Stimulated activated CD4-positive, alpha-beta T cell treated with anti-CD3 and anti-CD28 coated beads, TNF-alpha, amount 100 ng/mL, for 4 hours (primary cell): ENCODE measurements at places on chromosomes 6 and 20.

DNA sequence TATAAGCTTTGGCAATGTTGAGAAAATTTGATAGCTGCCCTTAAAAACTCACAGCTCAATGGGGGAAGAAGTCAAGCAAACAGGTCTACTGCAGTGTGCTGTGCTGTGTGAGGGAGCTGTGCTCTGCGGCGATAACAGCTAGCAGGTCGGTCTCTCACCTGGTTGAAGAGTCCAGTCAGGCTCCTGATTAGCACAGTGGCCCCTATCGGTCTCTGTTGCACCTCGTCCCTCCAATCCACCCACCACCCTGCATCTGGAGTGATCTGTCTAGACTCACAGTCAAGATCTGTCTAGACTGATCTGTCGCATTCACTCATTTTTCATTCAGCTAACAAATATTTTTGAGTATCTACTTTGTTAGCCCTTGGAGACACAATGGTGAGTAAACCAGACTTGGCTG is 94.1 kb downstream of the MAP3K7 start:
- DNase-seq, result no peak

DNA sequence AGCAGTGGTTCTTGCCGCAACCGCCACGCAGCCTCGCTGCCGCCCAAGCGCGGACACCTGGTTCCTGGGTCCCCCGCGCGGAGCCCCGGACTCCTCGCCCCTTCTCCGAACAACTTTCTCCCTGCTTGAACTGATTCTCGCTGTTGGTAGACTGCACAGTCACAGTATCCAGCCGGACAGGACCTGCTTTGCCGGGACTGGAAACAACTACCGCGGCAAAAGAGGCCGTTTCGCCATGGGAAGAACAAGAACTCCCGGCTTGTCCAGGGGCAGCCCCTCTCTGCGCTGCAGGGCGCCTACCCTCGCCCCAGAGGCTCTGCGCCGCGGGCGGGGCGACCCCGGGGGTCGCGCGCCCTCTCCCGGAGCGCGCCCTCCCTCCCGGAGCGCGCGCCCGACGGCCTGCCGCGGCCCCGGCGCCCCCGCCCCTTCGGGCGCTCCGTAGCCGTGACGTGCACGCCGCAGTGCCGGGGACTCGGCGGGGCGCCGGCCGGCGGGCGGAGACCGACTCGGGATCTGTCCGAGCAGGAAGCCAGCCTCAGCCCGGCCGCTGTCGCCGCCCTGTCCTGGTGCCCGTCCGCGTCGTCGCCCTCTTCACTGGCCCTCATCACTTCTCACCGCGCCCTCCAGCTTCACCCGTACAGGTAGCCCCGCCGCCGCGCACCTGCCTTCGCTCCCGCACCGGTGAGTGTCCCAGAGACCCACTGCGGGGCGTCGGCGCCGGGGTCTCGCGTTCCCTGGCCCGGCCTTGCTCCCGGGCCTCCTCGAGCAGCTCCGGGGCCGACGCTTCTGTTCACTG is at the start of gene MYO6:
Gene MYO6, plus strand, starts transcription at position 497 of the 796 bp plus-strand sequence. CDS start 68,309 bp downstream, outside the sequence.
- no peak for DNase-seq

- DNase-seq, result no peak
These were observed 75.1 kb downstream of the ADGRG6 start for GRCh38 chr6:142376800-142377496.

- no peak for DNase-seq
These were observed 62.5 kb downstream of the CNKSR3 start for GRCh38 chr6:154447954-154448353.

DNA sequence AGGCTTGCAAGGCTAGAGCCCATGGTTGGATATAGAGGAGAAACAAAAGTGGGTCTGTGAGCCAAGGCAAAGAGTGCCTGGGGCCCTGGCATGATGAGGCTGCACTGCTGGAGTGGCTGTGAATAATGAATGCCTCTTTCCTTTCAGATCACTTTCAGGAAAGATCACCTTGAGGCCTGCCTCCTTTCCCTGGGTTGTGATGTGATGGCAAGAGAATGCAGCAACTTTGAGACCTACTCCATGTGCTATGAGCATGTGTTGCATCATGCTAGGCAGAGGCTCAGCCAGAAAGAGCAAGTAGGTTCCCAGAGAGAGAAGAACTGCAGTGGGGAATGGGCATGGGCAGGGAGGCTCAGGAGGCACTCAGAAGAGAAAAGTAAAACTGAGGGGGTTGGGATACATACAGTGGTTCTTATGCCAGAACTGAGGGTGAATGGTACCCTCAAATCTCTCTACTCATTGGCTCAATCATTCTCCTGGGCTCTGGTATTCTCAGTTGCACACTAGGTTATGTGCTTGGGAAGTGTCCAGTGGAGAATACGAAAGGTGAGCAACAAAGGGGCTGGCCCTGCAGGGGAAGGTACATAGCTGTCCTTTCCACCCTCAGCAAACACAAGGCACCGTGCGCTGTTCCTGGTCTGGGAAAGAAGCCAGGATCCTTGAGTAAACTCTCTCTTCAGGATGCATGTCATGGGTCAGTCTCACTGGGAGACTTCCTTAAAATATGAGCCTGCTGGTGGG is 45.9 kb downstream of the CD164 start:
- no peak for DNase-seq

DNA sequence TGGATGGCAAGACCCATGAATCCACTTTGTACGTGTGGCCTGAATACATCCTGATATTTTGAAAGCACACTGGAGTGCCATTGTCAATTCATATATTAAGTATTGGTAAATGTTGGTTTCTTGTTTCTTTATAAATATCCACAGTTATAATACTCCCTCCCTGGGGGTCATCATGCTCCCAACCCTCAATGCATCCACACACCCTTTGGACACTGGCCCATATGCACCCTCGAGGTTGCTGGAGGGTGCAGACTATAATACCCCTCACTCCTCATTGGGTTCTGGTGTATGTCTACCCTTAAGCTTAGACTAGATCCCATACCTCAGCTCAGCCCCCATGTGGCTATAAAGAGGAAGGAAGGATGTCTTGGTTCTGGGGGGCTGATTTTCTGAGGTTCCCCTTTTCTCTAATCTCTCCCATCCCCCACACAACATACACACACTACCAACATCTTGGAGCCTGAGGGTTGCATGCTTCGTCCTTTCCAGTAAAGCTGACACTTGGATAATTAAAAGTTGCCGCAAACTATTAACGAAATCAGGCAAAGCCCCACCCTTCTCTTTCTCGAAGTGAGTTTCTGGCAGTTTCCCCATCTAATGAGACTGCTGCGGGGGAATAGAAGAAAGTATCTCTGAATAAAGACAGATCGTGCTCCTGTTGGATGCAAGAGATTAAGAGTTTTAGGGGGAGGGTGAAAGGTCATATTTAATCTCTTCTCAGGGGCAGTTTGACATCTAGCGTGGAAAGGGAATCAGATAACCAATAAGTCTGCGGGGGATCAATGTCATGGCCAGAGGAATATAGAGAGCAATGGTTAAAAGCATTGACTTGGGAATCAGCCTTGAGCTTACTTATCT is 7.4 kb downstream of the PIM1 start:
- DNase-seq, result no peak

DNA sequence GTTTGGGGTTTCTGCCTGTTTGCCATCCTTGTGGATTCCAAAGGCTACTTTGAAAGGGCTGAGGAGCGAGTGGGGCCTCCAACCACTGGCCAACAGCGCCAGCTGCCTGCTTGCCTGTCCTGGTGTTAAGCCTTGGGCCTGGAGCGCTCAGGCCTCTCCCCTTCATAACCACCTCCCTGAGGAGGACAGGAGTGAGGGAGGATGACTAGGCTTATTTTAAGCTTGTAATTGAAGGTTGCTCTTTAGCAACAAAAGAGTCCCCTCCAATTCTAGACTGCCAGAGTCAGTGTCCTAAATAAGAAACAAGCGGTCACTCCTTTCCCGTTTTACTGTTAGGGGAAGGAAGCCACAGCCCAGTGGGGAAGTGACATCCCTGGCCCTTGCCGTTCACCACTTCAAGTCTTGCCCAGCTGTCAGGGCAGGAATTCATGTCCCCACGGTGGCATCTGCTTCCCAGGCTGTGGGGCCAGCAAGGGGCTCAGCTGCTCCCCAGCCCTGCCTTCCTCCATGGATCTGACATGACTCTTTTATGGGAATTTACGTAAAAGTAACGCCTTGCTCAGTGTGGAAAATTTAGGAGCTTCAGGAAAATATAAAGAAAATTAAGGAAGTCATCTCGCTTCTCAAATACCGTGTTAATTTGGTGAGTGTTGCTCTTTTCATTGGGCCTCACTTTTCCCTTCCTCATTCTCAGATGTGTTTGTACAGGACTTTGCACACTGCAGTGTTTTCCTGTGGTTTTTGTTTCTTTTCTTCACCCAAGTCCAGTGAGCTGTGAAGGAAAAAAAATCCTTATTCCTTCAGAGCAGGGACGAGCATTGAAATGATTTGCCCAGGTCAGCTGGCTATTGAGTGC is 57.8 kb downstream of the SSR1 start:
- no peak for DNase-seq

GRCh38 chr6:3351105-3351676 is 92.4 kb downstream of the PSMG4 start:
- no peak for DNase-seq

DNA sequence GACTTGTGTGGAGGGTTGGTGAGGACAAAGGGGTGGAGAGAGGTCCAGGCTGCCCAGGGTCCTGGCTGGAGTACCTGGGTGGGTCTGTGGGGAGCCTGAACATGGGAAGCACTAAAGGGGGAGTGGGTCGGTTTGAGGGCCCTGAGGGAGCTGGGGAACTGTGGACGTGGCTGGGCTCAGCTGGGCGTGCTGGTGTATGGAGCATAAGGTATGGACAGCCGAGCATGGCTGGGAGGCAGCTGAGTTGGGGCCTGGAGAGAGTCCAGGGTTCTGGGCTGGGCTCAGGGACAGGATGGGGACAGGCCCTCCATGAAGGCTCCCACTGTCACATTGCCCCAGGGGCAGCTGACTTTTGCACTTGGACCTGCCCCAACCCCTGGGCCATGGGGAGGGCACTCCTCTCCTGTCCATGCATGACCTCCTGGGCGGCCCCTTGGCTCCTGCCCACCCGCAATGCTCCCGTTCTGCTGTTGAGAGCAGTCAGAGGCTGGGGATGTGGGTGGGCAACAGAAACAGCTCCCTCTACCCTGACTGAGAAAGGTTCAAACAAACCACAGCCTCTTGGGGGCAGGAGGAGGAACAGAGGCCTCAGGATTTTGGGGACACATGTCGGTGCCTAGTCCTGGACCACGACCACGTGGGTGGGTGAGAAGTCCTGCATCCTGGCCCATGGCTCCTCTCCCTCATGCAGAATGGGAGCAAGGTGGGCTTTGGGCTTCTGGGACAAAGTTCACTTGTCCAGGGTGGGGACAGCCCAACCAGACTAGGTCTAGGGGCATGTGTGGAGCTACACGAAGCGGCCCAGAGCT is 4.5 kb downstream of the C20orf204 start:
- DNase-seq, result no peak

- no peak for DNase-seq
These were observed 28.6 kb downstream of the GNAS-AS1 start for GRCh38 chr20:58822149-58822548.

GRCh38 chr6:117829594-117830319 is 77.3 kb upstream of the SLC35F1 start:
- no peak for DNase-seq

- no peak for DNase-seq
These were observed 3.8 kb upstream of the EEF1A2 start for GRCh38 chr20:63502671-63503172.

GRCh38 chr20:37228656-37229055 is 33.0 kb downstream of the GHRH start:
- DNase-seq, result no peak

GRCh38 chr6:119890470-119890869 is 540.9 kb upstream of the MAN1A1 start:
- DNase-seq, result no peak

GRCh38 chr6:150410906-150411305 is 42.1 kb downstream of the IYD start:
- DNase-seq, result no peak

DNA sequence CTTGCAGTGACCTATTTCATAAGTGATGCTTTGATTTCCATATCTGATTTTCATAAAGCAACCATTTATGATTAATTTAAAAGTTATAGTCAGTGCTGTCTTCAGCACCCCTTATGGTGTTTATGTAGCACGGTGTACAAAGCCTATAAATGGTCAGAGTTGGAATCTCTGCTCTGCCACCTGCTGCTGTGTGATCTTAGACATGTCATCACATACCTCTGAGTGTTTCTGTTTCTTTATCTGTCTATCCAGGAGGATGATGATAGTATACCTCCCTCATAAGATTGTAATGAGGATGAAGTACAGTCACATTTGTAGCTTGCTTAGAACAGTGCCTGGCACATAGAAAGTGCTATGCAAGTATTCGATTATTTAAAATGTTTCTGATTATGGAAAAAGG is 100.5 kb downstream of the SAMD3 start:
- no peak for DNase-seq

GRCh38 chr20:62495749-62496567 is 20.2 kb upstream of the GATA5 start:
- DNase-seq, result no peak

DNA sequence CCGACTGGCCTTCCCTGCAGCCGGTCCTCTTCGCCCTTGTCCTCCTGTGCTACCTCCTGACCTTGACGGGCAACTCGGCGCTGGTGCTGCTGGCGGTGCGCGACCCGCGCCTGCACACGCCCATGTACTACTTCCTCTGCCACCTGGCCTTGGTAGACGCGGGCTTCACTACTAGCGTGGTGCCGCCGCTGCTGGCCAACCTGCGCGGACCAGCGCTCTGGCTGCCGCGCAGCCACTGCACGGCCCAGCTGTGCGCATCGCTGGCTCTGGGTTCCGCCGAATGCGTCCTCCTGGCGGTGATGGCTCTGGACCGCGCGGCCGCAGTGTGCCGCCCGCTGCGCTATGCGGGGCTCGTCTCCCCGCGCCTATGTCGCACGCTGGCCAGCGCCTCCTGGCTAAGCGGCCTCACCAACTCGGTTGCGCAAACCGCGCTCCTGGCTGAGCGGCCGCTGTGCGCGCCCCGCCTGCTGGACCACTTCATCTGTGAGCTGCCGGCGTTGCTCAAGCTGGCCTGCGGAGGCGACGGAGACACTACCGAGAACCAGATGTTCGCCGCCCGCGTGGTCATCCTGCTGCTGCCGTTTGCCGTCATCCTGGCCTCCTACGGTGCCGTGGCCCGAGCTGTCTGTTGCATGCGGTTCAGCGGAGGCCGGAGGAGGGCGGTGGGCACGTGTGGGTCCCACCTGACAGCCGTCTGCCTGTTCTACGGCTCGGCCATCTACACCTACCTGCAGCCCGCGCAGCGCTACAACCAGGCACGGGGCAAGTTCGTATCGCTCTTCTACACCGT is 6.1 kb downstream of the UBD start:
- peak; percentile 21 for DNase-seq

GRCh38 chr6:90072935-90073464 is 178.7 kb downstream of the GJA10 start:
- no peak for DNase-seq

- DNase-seq, result no peak
These were observed 71.2 kb downstream of the RAMACL start for GRCh38 chr6:166515072-166515810.

DNA sequence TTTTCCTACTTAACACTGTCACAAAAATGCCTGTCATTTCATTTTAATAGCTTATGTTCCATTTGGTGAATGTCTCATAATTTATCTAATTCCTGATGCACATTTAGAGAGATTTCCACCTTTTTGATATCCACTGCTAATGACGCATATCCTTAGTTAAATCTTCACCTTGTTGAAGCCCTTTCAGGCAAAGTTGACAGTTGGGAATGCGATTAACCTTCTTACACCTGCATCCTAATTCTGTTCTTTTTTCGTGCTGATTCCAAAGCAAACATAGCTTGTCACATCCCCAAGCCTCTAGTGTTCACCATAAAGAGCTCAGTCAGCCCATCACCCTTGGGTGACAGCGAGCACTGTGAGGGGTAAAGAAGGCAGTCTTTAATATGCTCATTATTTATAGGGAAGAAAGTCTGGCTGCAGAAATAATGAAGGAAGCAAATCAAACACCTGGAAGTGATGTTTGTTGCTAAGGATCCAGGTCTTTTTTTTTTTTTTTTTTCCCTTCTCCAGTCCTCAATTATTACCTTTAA is 205.6 kb downstream of the DTNBP1 start:
- DNase-seq, result no peak
